PC-9 (cell line): ENCODE measurements at places on chromosomes 11 and 22. TPM values are rescaled to one million over a fixed set of nuclear protein-coding genes. Genes with fewer than 3 reads are reported as not detected.

GRCh38 chr11:12546122-12546521 lies 128.1 kb upstream of the TEAD1 start:
- no peaks in the 10 kb centered on the region for H3K27me3 ChIP-seq
- H3K4me1 ChIP-seq = no peaks in the 10 kb centered on the region; the same call in 1 of the 2 replicates
- no peaks in the 10 kb centered on the region for H3K36me3 ChIP-seq
- H3K27ac ChIP-seq = no peak overlapping the region
- no peak overlapping the region for H3K4me3 ChIP-seq
- DNase-seq = no peak

- no peaks in the 10 kb centered on the region for H3K4me1 ChIP-seq
- no peak overlapping the region for H3K27ac ChIP-seq
- H3K36me3 ChIP-seq = no peaks in the 10 kb centered on the region
- peaks cover 5% of the 10 kb centered on the region; the same call in 1 of the 2 replicates for H3K27me3 ChIP-seq
- no peak for DNase-seq
- H3K4me3 ChIP-seq = no peak overlapping the region
These were observed 71.2 kb downstream of the KIRREL3 start for GRCh38 chr11:126929179-126930061.

- H3K4me3 ChIP-seq = no peak overlapping the region
- no peak for DNase-seq
- no peaks in the 10 kb centered on the region for H3K4me1 ChIP-seq
- no peaks in the 10 kb centered on the region for H3K27me3 ChIP-seq
- no peak overlapping the region for H3K27ac ChIP-seq
- no peaks in the 10 kb centered on the region for H3K36me3 ChIP-seq
These were observed 330.5 kb downstream of the NXPE2 start for GRCh38 chr11:115008799-115009198.

DNA sequence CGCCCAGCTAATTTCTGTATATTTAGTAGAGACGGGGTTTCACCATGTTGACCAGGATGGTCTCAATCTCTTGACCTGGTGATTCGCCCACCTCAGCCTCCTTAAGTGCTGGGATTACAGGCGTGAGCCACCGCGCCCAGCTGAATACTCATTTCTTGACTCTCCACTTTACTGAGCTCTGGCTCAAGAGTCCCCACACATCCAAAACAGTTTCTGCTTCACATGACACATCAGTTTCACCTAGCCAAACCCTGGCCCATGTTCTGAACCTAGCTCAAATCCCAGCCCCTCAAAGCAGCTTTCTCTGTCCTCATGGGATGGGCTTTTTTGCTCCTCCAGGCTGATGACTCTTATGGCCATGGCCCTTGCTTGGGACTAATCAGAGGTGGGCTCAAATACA lies 9.8 kb downstream of the HYOU1 start:
- no peak overlapping the region for H3K27ac ChIP-seq
- DNase-seq = no peak
- no peaks in the 10 kb centered on the region for H3K4me1 ChIP-seq
- H3K4me3 ChIP-seq = no peak overlapping the region
- peaks cover 33% of the 10 kb centered on the region for H3K36me3 ChIP-seq
- no peaks in the 10 kb centered on the region for H3K27me3 ChIP-seq

- H3K4me1 ChIP-seq = no peaks in the 10 kb centered on the region
- no peaks in the 10 kb centered on the region for H3K36me3 ChIP-seq
- DNase-seq = no peak
- no peaks in the 10 kb centered on the region for H3K27me3 ChIP-seq
These were observed 12.6 kb downstream of the ZNF143 start for GRCh38 chr11:9473408-9473807.

DNA sequence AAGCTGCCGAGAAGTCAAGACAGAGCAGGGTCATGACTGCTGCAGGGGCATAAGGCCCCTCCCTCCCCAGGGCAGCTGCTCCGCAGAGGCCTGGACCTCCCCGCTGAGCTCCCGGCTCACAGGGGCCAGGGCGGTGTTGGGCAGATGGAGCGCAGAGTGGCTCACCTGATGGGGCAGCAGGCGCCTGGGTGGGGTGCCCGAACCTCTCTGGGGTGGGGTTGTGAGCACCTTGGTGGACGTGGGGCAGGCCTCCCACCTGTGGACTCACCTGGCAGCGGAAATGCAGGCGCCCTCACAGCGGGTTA lies 22.9 kb downstream of the MUC6 start:
- H3K27me3 ChIP-seq = no peaks in the 10 kb centered on the region
- H3K27ac ChIP-seq = no peak overlapping the region
- no peaks in the 10 kb centered on the region for H3K4me1 ChIP-seq
- DNase-seq = no peak
- no peak overlapping the region for H3K4me3 ChIP-seq

DNA sequence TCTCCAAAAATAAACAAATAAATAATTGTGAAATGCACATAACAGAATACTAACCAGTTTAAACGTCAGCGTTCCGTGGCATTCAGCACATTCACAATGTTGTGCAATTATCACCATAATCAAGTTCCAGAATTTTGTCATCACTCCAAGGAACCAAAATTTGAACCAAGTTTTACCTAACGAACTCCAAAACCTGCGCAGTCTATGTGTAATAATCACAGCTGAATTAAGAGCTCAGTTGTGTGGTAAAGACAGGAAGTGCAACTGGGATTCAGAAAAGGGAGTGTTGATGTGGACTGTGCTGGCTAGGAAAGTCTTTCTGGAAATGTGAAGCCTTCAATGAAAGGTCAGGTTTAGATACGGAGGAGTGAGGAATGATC lies 5.4 kb upstream of the MCAM start:
- peaks cover 26% of the 10 kb centered on the region for H3K4me1 ChIP-seq
- no peaks in the 10 kb centered on the region for H3K36me3 ChIP-seq
- H3K27ac ChIP-seq = no peak overlapping the region
- peak overlapping the region; percentile 61; the same call in 1 of the 2 replicates for H3K4me3 ChIP-seq

DNA sequence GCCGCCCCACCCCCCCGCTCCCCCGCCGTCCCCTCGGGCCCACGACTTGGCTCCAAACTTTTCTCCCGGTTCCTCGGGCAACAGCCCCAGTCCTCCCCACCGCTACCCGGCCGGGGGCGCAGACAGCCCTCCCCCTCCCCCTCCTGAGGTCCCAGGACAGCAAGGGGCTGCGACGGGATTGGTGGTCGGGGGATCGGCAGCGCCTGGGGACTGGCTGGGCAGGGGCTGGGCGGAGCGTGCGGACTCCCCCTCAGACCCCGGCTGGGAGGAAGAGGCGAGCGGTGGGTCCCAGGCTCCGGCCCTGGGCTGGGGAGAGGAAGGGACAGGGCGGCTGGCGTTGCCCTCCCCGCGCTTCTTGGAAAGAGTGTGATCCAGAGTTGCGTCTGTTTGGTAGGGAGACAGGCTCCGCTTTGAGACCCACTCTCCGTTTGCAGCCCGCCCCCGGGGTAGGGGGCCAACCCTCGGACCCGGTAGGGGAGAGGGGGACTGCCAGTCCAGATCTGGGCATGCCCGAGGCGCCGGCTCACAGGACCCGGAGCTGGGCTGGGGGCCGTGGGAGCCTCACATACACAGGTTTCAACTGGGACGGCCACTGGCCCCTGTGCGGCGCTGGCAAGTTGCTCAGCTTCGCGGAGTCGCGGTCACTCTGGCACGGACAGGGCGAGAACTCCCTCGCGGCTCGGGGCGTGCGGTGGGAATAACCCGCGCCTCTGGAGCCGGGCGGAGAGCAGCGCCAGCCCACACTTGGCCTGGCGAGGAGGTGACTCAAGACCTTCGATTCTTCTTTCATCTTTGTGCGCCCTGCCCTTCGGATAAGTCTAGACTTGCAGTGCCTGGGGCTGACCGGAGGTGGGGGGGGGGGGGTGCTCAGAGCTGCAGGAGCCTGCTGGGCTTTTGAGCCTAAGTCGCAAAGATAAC lies 999 bp downstream of the TSKU start:
- no peaks in the 10 kb centered on the region for H3K27me3 ChIP-seq
- peak; percentile 78 for DNase-seq
- H3K36me3 ChIP-seq = peaks cover 32% of the 10 kb centered on the region
- H3K27ac ChIP-seq = peak overlapping the region; percentile 85
- peak overlapping the region; percentile 94 for H3K4me3 ChIP-seq
- peaks cover 52% of the 10 kb centered on the region for H3K4me1 ChIP-seq

DNA sequence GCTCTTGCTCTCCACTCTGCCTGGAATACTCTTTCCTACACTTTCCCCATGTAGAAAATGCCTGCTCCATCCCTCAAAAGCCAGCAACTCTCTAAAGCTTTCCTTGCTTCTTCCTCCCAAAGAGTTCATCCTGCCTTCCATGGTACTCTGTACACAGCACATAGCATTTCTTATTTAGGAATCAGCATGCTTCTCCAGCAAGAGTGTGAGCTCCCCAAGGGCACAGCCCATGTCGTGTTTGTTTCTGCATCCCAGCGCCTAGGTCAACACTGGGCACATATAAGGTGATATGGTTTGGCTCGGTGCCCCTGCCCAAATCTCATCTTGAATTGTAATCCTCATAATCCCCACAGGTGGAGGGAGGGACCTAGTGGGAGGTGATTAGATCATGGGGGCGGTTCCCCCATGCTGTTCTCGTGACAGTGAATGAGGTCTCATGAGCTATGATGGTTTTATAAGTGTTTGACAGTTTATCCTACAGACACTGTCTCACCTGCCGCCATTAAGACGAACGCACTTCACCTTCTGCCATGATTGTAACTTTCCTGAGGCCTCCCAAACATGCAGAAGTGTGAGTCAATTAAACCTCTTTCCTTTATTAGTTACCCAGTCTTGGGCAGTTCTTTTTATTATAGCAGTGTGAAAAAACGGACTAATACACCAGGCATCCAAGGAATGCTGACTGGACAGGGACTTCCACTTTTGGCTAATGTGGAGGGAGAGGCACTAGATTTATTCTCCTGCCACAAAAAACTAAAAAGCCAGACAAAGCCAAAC lies 8.2 kb downstream of the VPS37C start:
- peak overlapping the region; percentile 8 for H3K4me3 ChIP-seq
- peaks cover 87% of the 10 kb centered on the region for H3K4me1 ChIP-seq

- no peak overlapping the region for H3K4me3 ChIP-seq
- H3K4me1 ChIP-seq = peaks cover 32% of the 10 kb centered on the region
- no peak overlapping the region for H3K27ac ChIP-seq
- H3K36me3 ChIP-seq = peaks cover 5% of the 10 kb centered on the region; the same call in 1 of the 2 replicates
- no peaks in the 10 kb centered on the region for H3K27me3 ChIP-seq
- DNase-seq = no peak
These were observed 23.3 kb downstream of the ST3GAL4 start for GRCh38 chr11:126378763-126379162.

DNA sequence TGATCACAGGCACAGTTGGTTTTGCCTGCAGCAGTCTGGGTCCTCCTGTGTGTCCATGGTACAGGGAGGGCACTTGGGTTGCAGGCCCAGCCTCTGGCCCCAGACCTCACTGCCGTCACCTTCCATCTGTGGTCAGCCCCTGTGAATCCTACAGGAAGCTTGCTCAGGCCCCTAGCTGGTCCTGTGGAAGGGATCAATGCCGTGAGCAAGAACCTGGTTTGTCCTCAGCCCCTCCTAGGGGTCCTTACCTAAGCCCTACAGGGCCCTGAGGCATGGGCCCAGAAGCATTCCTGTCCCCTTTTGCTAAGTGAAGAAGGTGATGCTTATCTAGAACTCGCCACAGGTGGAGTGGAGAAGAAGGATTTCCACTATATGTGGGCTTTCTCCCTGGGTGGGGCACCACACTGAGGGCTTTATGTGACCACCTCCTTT lies 29.9 kb downstream of the MED15 start:
- H3K4me3 ChIP-seq = no peak overlapping the region
- H3K27me3 ChIP-seq = no peaks in the 10 kb centered on the region
- no peak overlapping the region for H3K27ac ChIP-seq

DNA sequence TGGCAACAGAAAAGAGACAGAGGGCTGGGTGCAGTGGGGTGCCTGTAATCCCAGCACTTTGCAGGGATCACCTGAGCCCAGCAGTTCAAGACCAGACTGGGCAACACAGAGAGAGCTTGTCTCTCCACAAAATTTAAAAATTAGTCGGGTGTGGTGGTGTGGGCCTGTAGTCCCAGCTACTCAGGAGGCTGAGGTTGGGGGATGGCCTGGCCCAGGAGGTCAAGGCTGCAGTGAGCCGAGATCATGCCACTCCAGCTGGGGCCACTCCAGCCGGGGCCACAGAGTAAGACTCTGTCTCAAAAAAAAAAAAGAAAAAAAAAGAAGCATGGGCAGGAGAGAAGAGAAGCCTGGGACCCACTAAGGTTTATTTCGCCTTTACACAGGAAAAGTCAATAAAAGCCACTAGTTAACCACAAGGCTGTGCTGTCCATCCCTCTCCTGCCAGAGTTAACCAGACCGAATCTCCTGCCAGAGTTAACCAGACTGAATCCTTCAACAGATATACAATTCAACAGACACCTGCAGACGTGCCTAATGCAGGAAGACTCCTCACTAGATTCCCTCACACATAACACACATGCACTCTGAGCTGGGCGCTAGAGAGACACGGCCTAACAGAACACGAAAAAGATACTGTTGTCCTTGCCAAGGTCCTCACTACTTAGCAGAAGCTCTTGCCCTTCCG lies 29.8 kb downstream of the MICAL3 start:
- peaks cover 8% of the 10 kb centered on the region for H3K4me1 ChIP-seq
- H3K4me3 ChIP-seq = no peak overlapping the region
- H3K27me3 ChIP-seq = no peaks in the 10 kb centered on the region
- H3K36me3 ChIP-seq = no peaks in the 10 kb centered on the region
- DNase-seq = no peak

GRCh38 chr11:87252869-87253268 lies 215.1 kb downstream of the TMEM135 start:
- H3K27ac ChIP-seq = no peak overlapping the region
- no peaks in the 10 kb centered on the region for H3K36me3 ChIP-seq
- H3K27me3 ChIP-seq = no peaks in the 10 kb centered on the region
- H3K4me1 ChIP-seq = no peaks in the 10 kb centered on the region
- H3K4me3 ChIP-seq = no peak overlapping the region

GRCh38 chr11:69657456-69657910 lies 16.5 kb downstream of the CCND1 start:
- H3K27ac ChIP-seq = no peak overlapping the region
- H3K36me3 ChIP-seq = peaks cover 12% of the 10 kb centered on the region
- no peak overlapping the region for H3K4me3 ChIP-seq
- DNase-seq = no peak

- H3K36me3 ChIP-seq = no peaks in the 10 kb centered on the region
- no peak overlapping the region for H3K4me3 ChIP-seq
- H3K27ac ChIP-seq = no peak overlapping the region
These were observed 40.9 kb downstream of the TCF20 start for GRCh38 chr22:42229455-42230149.

GRCh38 chr11:130913268-130913667 lies 3.0 kb downstream of the SNX19 start:
- H3K36me3 ChIP-seq = peaks cover 24% of the 10 kb centered on the region
- DNase-seq = no peak
- H3K4me1 ChIP-seq = peaks cover 8% of the 10 kb centered on the region
- no peak overlapping the region for H3K27ac ChIP-seq
- no peak overlapping the region for H3K4me3 ChIP-seq
- peaks cover 2% of the 10 kb centered on the region; the same call in 1 of the 2 replicates for H3K27me3 ChIP-seq

- H3K4me3 ChIP-seq = no peak overlapping the region
- no peaks in the 10 kb centered on the region for H3K4me1 ChIP-seq
- H3K27ac ChIP-seq = no peak overlapping the region
- DNase-seq = no peak
- H3K36me3 ChIP-seq = no peaks in the 10 kb centered on the region
These were observed 23.4 kb downstream of the SLN start for GRCh38 chr11:107688322-107688918.

GRCh38 chr11:96741068-96741467 lies 351.3 kb downstream of the JRKL start:
- no peaks in the 10 kb centered on the region for H3K36me3 ChIP-seq
- H3K4me3 ChIP-seq = no peak overlapping the region
- H3K27ac ChIP-seq = no peak overlapping the region
- H3K27me3 ChIP-seq = no peaks in the 10 kb centered on the region

GRCh38 chr11:2542406-2542805 lies 97.6 kb downstream of the KCNQ1 start:
- peaks cover 6% of the 10 kb centered on the region; the same call in 1 of the 2 replicates for H3K27me3 ChIP-seq
- H3K4me3 ChIP-seq = no peak overlapping the region
- no peaks in the 10 kb centered on the region for H3K4me1 ChIP-seq
- no peak overlapping the region for H3K27ac ChIP-seq

Gene MYO7A
- total RNA-seq = 2.4 and 3.5 TPM in 2 replicates

Gene TESMIN
- 23.9 and 43.3 TPM in 2 replicates for total RNA-seq

Gene CNTF
- 2.1 and 3.4 TPM in 2 replicates for total RNA-seq

Gene FERMT3
- 5.0 and 6.6 TPM in 2 replicates for total RNA-seq

Gene MIOX
- 1.4 and 1.5 TPM in 2 replicates for total RNA-seq

Gene TMEM218
- 16.4 and 20.5 TPM in 2 replicates for total RNA-seq

Gene DGCR6
- total RNA-seq = 0.63 and 1.4 TPM in 2 replicates
